Activated T-cell treated with anti-CD3 and anti-CD28 coated beads for 48 hours (primary cell): ENCODE measurements at places on chromosomes 2 and 18.

DNA sequence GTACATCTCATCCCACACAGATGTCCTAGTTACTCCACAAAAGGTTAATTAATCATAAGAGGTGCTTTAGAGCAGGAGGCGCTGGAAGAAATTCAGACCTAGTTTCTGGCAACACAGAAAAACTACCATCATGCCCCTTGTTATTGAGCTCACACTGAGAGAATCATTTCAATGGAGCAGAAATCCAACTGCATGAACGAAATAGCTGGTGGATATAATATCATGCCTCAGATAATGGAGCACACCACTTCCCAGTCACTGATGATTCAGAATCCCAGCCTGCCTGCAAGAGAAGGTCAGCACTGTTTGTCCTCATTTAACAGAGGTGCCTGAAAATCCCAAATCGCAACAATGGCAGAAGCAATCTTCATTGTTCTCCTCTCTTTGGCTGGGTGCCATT is 125.8 kb upstream of the CREB1 start:
- DNase-seq: no peak

DNA sequence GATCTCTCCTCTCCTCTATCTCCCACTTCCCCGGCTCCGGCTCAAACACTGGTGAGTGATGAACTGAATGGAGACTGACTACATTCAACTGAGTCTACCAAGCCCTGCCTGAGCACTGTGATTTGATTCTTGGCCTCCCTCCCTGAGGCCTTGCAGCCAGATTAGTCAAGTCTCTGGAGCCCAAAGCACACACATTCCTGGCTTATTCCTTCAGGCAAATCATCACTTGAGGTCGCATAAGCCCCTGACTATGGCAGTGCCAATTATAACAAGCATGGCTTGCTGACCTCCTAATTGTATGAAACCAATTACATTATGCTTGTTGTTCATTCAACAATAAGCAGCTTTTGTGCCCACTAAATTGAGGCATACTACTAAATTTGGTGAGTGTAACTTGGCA is 34.6 kb downstream of the EFEMP1 start:
- no peak for DNase-seq

DNA sequence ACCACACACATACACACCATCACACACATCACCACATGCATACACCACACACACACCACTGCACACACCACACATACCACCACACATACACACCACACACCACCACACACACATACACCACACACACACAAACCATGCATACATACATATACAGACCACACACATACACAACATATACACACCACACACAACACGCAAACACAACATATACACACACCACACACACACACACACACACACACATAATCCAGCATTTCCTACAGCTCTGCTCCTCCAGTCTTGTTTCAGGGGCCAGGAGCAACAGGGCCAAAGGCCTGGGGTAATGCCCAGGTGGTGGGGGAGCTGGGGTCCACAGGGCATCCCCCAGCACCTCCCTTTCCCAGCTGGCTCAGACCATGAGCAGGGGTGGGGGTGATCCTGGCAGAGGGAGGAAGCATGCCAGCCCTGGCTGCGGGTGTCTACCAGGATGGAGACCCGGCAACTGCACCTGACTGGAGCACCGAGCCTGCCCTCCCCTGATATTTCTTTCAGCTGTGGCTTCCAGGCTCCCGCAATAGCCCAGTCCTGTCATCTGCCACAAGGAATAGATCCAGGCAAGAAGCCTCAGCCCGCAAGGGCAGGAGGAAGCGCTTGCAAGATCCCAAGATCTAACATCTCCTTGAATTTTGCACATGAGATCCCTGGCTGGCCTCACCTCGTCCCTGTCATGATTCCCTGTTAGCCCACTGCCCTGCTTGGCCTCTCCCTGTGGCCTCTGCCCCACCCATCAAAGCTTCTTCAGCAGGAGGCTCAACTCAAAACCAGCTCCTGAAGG is 196.9 kb downstream of the TNS1 start:
- DNase-seq: no peak

DNA sequence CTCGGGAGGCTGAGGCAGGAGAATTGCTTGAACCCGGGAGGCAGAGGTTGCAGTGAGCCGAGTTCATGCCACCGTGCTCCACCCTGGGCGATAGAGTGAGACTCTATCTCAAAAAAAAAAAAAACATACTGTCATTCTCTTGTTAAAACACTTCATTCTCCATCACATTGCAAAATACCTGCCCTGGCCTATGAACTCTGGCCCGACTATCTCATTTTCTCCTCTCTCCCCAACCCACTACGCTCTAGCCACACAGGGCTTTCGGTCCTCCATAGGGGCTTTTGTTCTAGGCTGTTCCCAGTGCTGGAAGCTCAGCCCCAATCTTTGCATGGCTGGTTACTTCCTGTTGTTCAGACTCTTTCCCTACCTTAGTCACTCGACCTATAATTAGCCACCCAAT is 10.3 kb downstream of the CEP76 start:
- DNase-seq: no peak

DNA sequence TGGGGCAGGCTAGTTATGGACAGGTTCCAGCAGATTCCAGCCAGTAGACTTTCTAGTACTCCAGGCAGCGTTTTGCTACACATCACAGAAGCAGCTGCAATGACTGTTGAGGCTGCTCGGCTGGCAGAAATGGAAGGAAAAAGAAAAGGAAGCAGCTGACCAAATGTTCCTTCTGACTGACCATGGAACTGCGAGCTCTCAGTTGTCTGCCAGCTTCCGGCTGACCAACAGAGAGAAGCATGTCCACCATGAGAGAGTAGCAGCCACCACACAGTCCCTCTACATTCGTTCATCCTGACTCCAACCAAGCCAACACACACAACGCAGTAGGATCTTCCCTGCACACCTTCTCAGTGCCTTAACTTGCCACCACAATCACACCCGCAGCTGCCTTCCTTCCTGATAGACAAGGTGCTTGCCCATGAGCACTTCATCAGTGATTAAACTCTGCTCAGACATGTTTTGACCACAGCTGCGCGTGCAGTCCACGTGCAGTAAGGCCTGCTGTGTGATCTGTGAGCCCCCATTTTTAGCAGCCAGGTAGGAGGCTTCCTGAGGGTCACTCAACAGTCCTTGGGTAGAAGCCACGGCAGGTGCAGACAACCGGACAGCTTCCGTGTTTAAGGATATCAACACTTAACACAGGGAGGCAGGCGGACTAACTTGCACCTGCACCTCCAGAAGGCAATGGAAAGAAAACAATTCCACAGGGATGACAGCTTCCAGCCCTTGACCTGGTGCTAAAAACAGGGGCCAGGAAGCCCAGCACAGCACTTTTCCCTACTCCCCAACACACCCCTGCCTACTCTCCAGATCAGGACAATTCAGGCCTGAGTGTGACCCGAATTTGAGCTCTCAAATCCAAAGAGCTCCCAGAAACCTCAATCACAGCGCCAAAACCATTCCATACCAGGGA is 996 bp downstream of the TGFBRAP1 start:
- DNase-seq: peak; percentile 19

GRCh38 chr2:134170294-134170693 is 83.6 kb upstream of the MGAT5 start:
- DNase-seq: no peak

DNA sequence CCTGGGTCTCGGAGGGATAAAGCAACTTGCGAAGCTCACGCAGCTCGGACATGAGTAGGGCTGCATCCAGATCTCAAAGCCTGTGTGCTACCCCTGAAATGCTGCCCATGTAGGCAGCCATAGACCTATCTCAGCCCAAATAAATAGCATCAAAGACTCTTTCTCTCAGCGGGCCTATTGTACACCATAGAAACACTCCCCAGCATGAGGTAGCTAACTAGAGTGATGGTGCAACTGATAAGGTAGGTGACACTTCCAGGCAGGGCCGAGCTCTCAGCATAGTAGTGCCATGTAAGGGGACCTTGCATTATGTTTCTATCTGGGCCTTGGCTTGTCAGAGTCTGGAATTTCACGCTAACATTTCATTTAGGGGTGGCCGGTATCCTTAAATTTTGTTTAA is 52.4 kb downstream of the RABL2A start:
- DNase-seq: no peak

- peak; percentile 83 for DNase-seq
Measured at GRCh38 chr2:38076710-38077430, 919 bp upstream of the CYP1B1 start.

DNA sequence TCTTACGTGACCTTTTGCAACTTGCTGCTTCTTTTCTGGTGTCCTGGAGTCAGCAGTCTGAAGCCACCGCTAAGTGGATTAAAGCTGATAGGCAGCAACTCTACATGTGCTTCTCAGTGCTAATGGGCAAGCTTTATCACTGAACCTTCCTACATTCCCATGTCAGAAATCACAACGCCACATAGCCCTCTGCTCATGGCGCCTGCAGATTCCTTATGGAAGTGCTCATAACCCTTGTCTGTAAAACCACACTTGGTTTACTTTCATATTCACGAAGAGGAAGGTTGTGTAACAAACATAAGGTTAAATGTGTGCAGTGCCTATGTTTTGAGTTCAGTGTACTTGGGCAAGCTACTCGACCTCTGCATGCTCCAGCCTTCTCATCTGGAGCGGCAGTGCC is 319.8 kb downstream of the FBXO15 start:
- no peak for DNase-seq

DNA sequence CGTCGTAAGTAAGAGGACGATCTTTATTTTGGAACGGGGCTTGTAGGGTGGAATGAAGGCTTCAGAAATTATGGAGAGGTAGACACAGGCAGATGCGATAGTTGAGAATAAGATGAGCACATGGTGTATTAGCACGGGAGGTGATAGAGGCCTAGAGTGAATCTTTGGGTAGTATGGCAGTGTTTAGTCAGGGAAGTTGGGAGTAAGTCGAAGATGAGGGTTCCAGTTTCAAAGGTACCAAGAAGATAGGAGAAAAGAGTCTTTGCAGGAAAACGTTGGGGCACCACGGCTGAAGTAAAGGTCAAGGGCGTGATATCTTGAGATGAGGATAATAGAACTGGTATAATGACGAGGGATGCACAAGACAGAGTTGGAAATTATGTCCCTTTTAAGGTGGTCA is 654 bp downstream of the PIK3C3 start:
- no peak for DNase-seq

- DNase-seq: peak; percentile 7
Measured at GRCh38 chr2:219331560-219332213, 857 bp downstream of the RESP18 start.

- DNase-seq: no peak
Measured at GRCh38 chr2:203543898-203544328, 8.8 kb upstream of the RAPH1 start.

GRCh38 chr2:39778233-39778632 is 825 bp downstream of the THUMPD2 start:
- no peak for DNase-seq

DNA sequence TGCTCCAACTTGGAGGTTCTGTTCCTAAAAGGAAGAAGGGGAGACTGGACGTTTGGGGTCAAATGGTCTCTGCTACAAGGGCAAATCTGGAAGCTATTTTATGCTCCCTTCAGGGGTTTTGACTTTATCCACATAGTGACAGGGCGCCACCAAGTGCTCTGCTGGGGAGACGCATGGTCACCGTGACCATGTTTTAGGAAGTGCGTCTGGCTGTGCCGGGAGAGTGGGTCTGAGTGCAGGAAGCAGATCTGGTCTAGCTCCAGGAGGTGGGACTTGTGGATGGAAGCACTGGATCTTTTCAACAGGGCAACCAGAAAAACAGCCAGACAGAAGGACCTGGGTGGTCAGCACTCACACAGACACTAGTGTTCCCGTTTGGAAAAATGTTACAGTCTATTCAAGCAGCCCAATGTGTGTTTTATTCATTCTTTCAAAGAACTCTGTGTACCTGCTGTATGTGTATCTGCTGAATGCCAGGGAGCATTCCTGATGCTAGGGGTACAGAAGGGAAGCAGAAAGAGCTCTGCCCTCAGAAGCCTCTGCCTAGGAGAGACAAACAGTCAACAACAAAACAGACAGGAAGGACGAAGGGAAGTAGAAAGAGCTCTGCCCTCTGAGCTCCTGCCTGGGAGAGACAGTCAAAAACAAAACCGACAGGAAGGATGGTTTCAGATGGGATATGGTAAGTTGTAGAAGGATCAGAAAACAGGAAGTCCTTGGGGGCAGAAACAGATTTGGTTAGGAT is 14.3 kb downstream of the IMPA2 start:
- peak; percentile 37 for DNase-seq

- no peak for DNase-seq
Measured at GRCh38 chr2:143856978-143857377, 662.9 kb downstream of the ZEB2 start.

GRCh38 chr18:24054130-24054529 is 39.6 kb downstream of the TTC39C start:
- DNase-seq: peak; percentile 26

GRCh38 chr18:63224630-63225029 is 94.9 kb downstream of the BCL2 start:
- peak; percentile 49 for DNase-seq

DNA sequence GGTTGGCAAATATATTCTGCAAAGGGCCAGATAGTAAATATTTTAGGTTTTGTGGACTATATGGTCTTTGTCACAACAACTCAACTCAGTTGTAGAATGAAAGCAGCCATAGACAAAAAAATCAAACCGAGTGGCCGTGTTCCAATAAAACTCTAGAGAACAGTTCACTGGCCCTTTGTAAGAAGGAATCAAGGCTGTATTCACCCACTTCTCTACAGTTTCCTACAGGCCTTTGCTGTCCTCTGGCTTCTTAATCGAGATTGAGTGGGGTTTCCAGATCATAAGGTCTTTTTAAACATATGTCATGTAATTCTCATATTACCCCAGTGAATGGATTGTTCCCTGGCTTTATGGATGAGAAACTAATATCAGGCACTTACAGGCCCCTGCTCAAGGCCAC is 448.9 kb upstream of the ETAA1 start:
- no peak for DNase-seq

- DNase-seq: no peak
Measured at GRCh38 chr2:43178055-43178598, 48.3 kb downstream of the ZFP36L2 start.

DNA sequence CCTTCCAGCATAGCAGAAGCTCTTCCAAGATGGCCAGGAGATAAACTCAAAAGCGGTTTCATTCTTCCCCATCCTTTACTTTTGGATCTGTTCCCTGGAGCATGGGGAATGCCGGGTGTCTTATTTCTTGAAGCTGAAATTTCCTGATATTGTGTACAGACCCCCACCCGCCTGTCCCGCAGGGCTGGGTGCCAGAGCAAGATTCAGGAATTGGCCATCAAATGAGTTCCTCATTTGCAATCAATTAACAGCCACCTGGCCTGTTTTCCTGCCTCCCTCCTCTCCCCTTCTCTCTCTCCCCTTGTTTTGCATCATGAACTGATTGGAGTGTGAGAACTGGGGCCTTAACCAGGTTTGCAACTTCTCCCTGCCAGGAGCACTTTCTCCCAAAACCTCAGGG is 202.1 kb downstream of the SH3RF3 start:
- DNase-seq: no peak

- DNase-seq: no peak
Measured at GRCh38 chr18:46909497-46909896, 7.8 kb downstream of the PIAS2 start.

DNA sequence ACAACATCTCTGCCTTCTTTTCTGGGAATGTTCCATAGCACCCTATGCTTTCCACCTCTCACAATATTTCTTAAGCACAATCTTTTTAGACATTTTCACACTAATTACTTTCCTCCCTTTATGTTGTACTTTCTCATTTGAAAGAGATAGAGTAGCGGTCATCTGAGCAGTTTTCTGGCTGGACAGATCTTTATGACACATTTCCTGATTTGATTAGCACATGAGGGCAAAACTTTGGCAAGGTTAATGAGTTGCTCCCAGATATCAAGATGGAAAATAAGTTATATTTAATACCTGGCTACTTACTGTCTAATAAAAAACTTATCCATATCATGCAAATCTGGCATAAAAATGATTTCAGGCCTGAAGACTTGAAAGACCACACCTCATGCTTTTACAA is 723.9 kb downstream of the SOCS6 start:
- DNase-seq: no peak

- DNase-seq: no peak
Measured at GRCh38 chr2:158011055-158011771, 90.5 kb upstream of the UPP2 start.
